ENCODE measurements at places on chromosomes 6 and 20.

- no peak for DNase-seq
Observed at GRCh38 chr6:71452697-71453370, 164.2 kb downstream of the OGFRL1 start.

GRCh38 chr20:62551407-62552323 lies 75.9 kb upstream of the GATA5 start:
- peak; percentile 21 for DNase-seq

- no peak for DNase-seq
Observed at GRCh38 chr20:60034231-60035110, 76.2 kb downstream of the CDH26 start.

DNA sequence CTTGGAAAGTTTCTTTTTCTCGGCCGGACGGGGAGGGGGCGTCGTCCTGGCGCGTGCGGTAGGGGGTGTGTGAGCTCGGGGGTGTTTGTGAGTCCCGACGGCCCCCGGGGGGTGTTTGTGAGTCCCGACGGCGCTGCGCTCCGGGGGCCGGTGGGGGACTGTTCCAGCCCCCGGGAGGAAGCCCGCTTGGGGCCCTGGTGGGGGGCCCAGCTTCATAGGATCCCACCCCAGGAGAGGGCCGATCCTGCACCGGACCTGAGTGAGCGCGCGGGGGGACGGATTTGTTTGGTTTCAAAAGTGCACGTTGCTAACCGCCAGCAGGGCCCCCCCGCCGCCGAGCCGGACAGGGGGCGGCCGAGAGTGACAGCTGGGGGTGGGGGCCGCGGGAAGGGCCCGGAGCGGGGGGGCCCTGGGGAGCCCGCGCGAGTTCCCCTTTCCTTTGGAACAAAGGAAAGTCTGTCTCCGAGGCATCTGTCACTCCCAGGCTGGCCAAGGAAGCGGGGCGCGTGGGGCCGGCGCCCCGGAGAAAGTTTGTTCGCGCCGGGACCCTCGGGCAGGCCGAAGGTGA lies 485 bp downstream of the TGIF2 start:
- DNase-seq = peak; percentile 46

DNA sequence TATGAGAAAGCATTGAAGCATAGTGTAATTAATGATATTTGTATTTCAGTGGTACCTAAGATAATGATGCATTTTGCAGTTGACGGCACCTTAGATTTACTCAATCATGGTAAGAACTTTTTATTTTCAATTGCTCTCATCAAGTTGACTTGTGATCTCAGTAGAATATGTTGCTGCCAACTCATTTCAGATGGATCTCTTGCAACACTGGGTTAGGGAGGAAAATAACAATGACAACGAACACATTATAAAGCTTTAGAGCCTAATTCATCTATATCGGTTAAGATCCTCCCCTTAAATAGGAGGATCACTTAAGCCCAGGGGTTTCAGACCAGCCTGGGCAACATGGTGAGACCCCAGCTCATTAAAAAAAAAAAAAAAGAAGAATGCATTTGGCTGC lies 18.0 kb upstream of the TBC1D22B start:
- DNase-seq = no peak

- no peak for DNase-seq
Observed at GRCh38 chr6:19157486-19157885, 679.7 kb upstream of the ID4 start.

- no peak for DNase-seq
Observed at GRCh38 chr20:58973179-58973578, 7.9 kb upstream of the NELFCD start.

DNA sequence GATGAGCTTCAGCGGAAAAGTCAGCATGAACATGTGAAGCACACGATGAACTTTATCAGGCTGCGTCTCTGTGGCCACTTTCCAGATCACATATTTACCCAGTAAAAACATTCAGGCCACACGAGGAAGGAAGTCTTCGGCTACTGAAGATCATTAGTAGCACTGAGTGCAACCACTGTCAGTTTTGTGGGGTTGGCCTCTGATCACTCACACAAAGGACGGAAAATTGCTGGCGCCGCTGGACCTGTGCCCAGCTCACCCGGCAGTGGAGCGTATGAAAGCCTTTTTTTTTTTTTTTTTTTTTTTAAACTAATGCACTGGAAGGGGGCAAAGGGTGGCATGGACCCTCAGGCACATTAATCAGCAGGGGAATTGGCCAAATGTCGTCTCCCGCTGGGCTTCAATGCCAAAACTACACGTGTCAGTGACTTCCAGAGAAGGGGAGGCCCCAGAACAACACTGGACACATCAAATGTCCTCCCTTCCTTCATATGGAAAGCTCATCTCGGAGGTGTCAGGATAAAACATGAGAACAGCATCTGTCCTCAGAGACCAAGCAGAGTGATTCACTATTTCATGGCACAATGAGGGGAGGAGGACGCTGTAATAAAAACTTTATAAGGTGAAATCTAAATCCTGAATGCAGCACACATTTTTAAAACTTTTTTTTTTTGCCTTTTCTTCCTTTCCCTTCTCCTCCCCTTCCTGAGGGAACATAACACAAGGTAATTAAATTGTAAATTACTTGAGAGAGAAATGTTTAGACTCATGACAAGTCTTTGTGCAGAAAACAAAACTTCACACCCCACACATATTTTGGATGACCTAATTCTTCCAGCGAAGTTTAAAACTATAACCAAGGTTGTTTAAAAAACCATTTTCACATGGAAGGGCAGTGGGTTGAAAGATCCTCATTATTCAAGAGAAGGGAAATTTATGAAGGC lies 223.4 kb downstream of the FOXC1 start:
- DNase-seq = no peak
